ENCODE measurements at places on chromosomes 12 and 14.

DNA sequence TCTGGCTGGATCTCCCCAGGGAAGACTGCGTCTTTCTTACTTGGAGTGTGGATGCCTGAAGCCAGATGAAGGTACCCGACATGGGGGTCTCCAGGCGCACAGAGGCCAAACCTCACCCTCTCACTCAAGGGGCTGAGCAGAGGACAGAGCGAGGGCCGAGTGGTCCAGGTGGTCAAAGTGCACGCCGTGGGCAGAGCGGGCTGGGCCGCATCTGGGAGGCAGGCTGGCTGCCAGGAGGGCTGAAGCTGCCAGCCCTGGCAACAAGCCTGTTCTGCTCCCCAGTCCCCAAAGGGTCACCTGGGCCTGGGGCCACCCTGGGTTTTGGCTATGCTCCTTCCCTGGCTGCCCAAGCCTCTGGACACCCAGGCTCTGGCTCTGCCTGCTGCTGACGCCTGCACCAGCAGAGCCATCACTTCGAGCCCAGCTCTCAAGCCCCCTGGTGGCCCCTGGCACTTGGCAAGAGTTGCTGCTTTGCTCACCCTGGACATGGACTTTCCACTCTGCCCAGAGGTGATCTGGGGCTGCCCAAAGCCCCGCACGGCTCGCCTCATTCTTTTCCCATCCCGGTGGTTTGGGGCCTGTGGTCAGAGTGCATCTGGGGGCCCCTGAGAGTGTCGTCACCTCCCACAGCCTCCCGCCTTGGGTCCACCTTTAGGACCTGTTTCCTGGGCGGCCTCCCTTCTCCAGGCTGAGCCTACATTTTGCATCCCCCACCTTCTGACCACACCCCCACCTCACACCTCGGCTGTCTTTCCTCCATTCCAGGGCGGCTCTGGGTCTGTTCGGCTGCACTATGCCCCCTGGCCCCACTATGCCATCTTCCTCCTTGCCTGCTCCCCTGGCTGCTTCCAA lies 2.8 kb downstream of the ADSS1 start:
- no peak for DNase-seq

- DNase-seq: no peak
Measured at GRCh38 chr12:16881986-16882570, 276.1 kb upstream of the LMO3 start.

DNA sequence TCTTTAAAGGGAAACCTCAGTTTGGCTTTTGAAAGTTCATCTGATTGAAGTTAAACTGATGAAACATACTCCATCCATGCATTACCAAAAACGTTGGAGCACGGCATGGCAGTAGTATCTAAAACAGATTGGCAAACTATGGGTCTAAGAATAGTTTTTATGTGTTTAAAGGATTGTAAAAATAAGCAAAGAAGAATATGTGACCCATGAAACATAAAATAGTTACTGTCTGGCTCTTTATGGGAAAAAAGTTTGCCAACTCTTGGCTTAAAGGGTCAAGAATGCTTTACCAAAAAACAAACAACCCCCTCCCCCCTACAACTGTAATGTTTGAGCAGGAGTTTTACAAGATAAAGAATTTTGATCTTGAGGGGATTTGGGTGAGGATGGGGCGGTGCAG lies 32.6 kb downstream of the TRAF3 start:
- DNase-seq: no peak

DNA sequence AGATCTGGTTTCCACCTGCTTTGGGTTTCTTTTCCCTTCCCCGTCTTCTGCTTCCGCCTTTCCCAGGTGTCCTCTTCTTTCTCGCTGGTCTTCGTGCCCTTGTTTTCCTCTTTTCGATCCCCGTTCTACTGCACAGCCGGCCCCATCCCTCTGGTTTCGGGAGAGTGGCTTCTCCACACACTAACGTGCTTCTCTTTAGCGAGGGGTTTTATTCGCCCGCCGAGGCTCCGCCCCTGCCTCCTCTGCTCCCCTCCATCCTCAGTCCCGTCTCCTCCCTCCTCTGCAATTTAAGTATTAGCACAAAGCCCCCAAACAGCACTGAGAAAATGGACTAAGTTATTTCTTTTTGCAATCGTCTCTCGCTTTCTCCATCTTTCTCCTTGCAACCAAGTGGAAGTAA lies at the start of gene SLC7A8:
SLC7A8 (minus strand) TSS at position 182 of the 400 bp plus-strand sequence. CDS start 746 bp downstream, outside the sequence.
- no peak for DNase-seq

- DNase-seq: no peak
Measured at GRCh38 chr12:105110851-105111250, 3.3 kb downstream of the WASHC4 start.

DNA sequence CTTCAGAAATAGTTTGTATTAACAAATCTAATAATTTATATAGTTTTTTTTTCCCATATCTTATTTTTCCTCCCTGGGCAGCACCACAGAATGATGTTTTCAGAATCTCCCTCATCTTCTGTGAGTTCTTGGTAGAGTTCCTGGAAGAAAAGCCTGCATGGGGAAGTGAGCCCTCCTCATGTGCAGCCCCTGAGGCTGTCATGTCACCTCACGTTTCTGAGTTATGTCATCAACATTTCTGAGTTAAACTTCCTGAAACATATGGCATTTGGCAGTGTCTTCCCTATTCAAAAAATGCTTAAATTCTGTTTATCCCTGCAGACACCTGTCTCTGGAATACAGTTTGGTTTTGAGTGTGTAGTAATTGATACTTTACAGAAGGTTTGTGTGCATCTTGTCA lies 979.0 kb downstream of the TMEM121 start:
- DNase-seq: no peak

- DNase-seq: no peak
Measured at GRCh38 chr12:132444957-132445883, 44.7 kb upstream of the FBRSL1 start.

DNA sequence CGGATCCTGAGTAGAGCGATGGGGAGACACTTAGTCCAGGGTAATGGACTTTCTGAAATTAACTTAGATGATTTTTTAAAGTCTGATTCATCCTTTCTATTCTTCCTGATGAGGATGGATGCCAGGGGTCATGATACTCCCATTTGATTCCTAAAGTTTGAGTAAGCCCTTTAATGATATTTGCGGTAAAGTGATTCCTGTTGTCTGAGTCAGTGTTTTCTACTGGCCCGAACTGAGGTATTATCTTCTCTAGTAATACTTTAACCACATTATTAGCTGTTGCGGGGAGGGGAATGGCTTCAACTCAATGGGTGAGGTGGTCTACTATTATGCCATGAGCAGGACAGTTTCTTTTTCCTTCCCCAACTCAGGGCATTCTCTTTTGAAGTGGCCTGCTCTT lies 111.6 kb downstream of the RIN3 start:
- no peak for DNase-seq

GRCh38 chr12:31702047-31702446 lies 26.8 kb downstream of the AMN1 start:
- no peak for DNase-seq

- DNase-seq: no peak
Measured at GRCh38 chr12:66717036-66717673, 38.3 kb upstream of the GRIP1 start.

DNA sequence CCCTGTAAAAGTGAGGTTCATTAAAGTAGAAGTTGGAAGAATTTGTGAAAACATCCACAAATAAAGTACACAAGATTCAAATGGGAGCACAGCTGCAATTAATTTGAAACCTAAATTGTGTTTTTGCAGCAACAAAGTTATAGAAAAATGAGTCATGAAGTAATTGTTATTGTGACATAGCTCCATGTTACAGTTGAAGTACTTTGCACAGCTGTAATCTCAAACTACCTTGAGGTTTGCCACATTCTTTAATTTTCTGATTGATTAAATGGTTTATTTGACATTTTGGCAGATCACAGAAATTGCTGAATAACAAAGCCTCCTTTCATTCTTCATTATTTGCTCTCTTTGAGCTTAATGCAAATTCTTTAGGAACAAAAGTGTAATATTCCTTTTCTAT lies 111.3 kb downstream of the RMST start:
- DNase-seq: no peak

DNA sequence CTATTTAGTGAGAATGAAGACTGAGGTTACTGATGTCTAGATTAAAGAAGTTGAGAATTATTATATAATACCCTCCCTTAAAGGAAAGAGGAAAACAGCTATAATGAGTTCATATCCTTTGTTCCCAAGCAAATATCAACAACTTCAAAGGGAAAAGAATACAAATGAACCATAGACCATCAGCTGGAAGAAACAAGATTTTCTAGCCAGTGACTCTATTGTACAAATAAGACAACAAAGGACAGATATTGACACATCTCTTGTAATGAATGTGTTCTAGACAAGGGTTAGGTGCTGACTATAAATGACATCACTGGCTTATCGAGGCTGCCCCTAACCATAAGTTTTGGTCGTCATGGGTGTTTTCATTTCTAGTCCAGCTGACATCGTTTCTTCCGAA lies 48.2 kb downstream of the SLC38A4 start:
- DNase-seq: no peak

- DNase-seq: no peak
Measured at GRCh38 chr14:70203686-70204085, 14.9 kb upstream of the SLC8A3 start.

DNA sequence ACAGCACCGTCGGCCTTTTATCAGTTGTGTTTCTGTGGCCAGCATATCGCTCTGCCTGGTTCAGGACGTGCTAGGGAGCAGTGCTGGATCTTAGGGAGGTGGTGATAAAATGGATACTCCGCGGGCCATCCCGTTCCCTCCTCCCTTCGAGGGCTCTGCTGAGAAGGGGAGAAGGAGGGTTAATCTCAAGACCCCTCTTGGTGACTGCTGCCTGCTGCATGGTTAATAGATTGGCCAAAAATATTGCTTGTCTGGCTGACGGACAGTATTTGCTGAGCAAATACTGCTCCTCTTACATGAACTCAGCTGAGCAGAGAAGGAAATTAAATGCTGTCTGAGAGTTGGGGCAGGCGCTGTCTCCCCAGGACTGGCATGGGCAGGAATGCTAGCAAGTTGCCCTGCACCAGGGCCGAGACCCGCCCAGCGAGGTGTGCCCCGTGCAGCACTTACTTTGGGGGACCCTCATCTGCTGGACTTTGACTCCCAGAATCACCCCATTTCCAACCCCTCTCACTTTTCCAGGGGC lies 1.2 kb downstream of the FBRSL1 start:
- no peak for DNase-seq

DNA sequence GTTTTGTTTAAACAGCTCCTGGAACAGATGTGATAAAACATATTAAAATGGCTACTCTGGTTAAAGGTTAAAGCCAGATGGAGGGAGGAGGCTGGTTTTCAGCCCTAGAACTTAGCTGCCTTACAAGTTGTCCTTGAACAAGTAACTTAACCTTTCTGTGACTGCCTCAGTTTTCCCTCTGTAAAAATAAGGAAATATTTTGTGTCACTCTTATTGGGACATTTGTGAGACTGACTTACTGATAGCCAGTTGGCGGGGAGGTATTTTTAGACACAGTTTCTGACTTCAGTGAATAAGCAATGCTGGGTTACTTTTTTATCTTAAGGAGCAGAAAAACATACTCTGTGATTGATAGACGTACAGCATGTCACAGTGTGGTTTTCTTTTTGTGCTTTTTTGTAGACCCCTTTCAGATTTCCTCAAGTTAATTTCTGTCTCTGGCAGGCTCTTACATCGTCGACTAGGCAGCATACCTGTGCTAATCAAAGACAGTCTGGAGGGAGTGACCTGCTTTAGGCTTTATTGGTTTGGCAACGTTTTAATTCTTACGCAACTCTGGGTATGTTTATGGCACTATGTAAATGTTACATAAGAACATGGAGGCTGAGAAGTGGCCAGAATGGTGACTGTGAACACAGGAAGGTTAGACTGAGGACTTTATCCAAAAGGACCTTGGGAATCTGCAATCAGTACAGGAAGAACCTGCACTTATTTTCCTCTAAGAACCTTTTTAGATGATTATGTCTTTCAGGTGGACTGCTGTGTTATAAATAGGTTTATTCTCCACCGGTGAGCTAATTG lies 3.3 kb downstream of the ACVR1B start:
- no peak for DNase-seq

GRCh38 chr12:62632411-62632918 lies 165.8 kb downstream of the MON2 start:
- no peak for DNase-seq

- DNase-seq: no peak
Measured at GRCh38 chr14:79199217-79199616, 1012.1 kb downstream of the DIO2 start.

- no peak for DNase-seq
Measured at GRCh38 chr12:5328669-5329517, 103.0 kb upstream of the NTF3 start.

- no peak for DNase-seq
Measured at GRCh38 chr14:95088665-95089064, 68.7 kb downstream of the DICER1 start.

DNA sequence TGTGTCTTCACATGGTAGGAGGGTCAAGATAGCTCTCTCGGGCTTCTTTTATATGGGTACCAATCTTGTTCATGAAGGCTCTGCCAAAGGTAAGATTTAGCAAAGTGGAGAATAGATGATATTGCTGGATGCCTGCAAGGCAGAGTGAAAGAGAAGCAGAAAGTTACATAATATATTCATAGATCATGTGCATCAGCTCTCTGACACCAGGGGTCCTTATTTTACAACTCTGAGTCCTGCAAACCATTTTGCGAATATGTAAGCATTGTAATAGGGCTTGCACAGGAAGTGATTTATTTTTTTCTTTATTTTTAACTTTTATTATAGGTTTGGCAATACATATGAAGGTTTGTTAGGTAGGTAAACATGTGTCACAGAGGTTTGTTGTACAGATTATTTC lies 31.8 kb downstream of the CRADD start:
- no peak for DNase-seq

GRCh38 chr12:15852383-15852782 lies 29.8 kb upstream of the STRAP start:
- no peak for DNase-seq

DNA sequence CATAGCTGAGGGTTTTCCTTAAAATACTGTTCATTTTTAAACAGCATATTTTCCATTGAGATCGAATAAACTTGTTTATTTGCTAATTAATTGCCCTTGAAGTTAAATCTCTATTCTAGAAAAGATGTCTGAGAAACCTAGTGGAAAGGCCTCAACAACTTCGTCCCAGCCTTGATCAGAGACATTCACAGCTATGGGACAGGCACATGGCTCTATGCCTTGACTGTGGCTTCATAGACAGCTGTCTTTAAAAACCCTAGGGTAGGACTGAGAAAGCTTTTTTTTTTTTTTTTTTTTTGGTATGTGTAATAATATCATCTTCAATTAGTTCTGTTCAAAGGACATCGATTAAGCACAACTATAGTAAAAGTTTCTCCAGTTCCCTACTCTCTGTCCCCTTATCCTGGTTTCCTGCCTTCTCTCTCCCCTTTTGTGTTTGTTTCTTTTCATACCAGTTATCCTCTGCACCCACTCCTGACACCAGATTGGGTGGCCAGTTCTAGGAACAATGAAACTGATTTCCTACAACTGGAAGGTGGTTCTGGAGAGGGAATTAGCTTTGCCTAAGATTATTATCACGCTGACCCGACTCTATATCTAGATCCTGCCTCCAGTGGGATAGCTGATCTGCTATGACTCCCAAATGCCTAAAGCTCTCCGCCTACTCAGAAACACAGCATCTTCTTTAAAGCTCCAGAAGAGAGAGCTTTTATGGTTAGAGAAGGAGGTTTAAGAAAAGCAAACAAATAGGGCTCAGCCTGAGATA lies 20.3 kb downstream of the SOCS2 start:
- DNase-seq: no peak

- DNase-seq: no peak
Measured at GRCh38 chr14:65412856-65413738, 567 bp downstream of the FUT8 start.
